ENCODE measurements at places on chromosomes 6 and 20.

- DNase-seq = peak; percentile 80
Measured at GRCh38 chr20:54649511-54649962, 174.1 kb downstream of the DOK5 start.

DNA sequence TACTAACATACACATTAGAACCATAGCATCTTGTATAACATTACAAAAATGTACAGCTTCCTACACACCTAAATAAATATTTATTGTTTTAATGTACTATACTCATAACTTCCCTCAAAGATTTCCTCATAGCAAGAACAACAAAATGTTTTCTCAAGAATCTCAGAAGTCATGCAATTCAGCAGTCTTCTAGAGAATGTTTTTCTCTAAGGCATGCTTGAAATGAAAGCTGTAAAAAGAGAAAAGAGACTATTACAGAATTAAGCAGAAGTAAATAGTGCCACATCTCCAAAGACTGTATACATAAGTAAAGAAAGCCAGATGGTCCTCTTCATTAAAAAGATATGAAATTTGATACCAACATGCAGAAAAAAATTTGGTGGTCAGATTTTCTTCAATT lies 672.2 kb downstream of the EPM2A start:
- DNase-seq = no peak

DNA sequence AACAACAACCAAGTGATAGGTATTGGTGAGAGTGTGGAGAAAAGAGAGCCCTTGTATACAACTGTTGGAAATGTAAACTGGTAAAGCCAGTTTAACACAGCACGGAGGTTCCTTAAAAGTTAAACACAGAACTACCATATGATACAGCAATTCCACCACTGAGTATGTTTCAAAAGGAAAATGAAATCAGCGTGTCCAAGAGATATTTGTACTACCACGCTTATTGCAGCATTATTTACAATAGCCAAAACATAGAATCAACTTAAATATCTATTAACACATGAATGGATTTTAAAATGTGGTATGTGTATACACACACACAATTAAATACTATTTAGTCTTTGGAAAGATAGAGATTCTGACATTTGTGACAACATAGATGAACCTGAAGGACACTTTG lies 1.1 kb downstream of the PTCHD4 start:
- no peak for DNase-seq

- DNase-seq = no peak
Measured at GRCh38 chr6:36682328-36683144, 4.0 kb downstream of the CDKN1A start.

- peak; percentile 33 for DNase-seq
Measured at GRCh38 chr6:143677891-143678791, at the start of gene PHACTR2. PHACTR2 (plus strand) TSS chr6:143677965; CDS start chr6:143678164, 199 bp downstream.

GRCh38 chr20:59903621-59904020 lies 29.8 kb downstream of the SYCP2 start:
- no peak for DNase-seq

DNA sequence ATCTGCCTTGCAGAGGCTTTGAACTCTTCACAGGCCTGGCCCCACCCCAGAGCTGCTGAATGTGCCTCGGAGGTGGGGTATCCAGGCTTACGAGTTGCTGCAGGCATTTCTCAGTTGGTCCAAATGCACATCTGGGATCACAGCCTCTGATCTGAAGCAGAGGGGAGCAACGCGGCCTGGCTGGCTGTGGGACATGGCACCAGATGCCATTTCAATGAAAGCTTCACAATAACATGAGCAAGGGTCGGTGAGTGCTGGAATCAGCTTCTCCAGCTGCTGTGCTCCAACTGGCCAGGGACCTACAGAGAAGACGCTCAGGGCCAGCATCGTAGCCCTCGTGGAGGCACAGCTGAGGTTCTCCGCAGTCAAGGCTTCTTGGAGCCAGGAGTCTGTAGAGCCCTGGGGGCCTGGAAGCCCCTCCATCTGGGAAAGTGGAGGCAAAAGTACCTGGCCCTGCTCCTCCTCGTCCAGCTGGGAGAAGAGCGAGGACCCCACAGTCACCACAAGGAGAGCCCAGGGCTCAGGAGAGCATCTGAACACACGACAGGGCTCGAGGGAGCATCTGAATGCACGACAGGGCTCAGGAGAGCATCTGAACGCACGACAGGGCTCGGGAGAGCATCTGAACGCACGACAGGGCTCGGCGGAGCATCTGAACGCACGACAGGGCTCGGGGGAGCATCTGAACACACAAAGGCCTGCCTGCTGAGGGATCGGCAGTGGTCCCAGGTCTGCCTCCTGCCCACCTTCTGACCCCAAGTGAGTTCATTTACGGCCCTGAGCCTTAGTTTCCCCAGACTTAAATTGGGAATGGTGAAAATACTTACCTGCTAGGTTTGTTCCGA lies 165.2 kb downstream of the DLL1 start:
- no peak for DNase-seq

DNA sequence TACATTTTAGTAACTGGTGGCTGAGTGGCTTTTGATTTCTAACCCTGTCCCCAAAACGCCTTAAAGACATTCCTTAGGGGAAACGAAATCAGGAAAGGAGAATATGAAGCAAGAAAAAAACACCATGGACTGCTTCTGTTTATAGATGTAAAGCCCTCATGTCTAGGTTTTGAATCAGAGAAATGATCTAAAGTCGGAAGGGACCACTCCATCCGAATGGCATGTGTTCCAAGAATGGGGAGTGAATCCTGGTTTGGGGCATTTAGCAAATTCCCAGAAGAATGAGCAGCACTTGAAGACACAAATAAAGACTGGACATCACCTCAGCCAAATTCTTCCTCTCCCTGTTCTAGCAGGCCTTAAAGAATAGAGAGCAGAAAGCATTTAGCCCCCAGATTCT lies 65.6 kb downstream of the CAP2 start:
- no peak for DNase-seq

- DNase-seq = peak; percentile 81
Measured at GRCh38 chr6:1524040-1524480, 85.7 kb upstream of the FOXC1 start.

- no peak for DNase-seq
Measured at GRCh38 chr20:23626040-23626620, 11.6 kb downstream of the CST3 start.

DNA sequence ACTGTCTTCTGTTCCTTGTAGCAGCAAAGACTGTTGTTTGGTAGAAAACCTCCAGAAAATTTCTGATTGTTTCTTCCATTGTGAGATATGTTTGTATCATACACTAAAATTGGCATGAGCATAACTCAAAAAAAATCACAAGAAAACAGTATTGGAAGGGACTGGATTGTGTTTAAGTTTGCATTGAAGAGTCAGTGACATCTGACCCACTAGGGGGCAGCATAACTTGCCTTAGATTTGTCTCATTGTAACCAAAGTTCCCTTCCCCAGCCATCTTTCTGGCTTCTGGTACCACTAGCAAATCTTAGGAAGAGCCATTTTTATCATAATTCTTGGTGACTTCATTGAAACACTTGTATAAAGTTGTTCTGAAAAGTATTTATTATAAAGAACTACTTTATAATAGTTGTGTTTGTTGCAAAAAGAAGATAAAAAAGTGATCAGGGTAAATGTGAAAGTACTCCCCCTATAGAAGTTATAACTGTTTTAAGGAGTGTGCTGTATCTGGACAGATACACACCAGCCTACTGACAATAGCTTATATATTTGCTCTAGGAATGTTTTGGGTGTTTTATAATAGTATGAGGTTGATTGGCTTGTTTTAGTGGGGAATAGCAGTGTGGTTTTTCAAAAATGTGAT lies 7.7 kb downstream of the CSTF1 start:
- peak; percentile 50 for DNase-seq

Data from COLO829 (cell line).